Activated T-helper 17 cell treated with anti-CD3 and anti-CD28 coated beads, Interleukin-2, amount 50 U/mL, for 72 hours (primary cell): ENCODE measurements at places on chromosomes 3 and 15. TPM values are rescaled to one million over a fixed set of nuclear protein-coding genes. Genes with fewer than 3 reads are reported as not detected.

Gene BNC1
- not detected for total RNA-seq

Gene PRR23A
- total RNA-seq: not detected

- H3K4me3 ChIP-seq: no peak overlapping the region
- no peak overlapping the region for H3K27ac ChIP-seq
Measured at GRCh38 chr15:100635406-100636071, 33.1 kb downstream of the ASB7 start.

Gene GPR62
- total RNA-seq: not detected

Gene GRAMD1C
- 0.56 TPM for total RNA-seq

Gene WDR93
- 0.19 TPM for total RNA-seq

Gene HCN4
- total RNA-seq: not detected

GRCh38 chr15:58684036-58684710 lies 65.3 kb downstream of the ADAM10 start:
- no peaks in the 10 kb centered on the region for H3K27me3 ChIP-seq
- H3K36me3 ChIP-seq: peaks cover 14% of the 10 kb centered on the region
- ATAC-seq: no peak
- peaks cover 14% of the 10 kb centered on the region for H3K4me1 ChIP-seq
- no peak overlapping the region for H3K27ac ChIP-seq
- no peak overlapping the region for H3K4me3 ChIP-seq

GRCh38 chr3:56406826-56407515 lies 61.3 kb downstream of the ERC2 start:
- H3K4me3 ChIP-seq: no peak overlapping the region
- ATAC-seq: no peak
- no peaks in the 10 kb centered on the region for H3K36me3 ChIP-seq
- H3K4me1 ChIP-seq: no peaks in the 10 kb centered on the region
- H3K27me3 ChIP-seq: peaks cover 8% of the 10 kb centered on the region

GRCh38 chr3:157163217-157163953 lies 3.4 kb upstream of the CCNL1 start:
- H3K36me3 ChIP-seq: peaks cover 32% of the 10 kb centered on the region
- H3K27ac ChIP-seq: peak overlapping the region; percentile 58
- H3K4me1 ChIP-seq: peaks cover 9% of the 10 kb centered on the region
- no peak for ATAC-seq

- ATAC-seq: peak; percentile 87
- no peak overlapping the region for H3K4me3 ChIP-seq
- peak overlapping the region; percentile 56 for H3K27ac ChIP-seq
- H3K36me3 ChIP-seq: no peaks in the 10 kb centered on the region
Measured at GRCh38 chr3:182644790-182645433, 148.4 kb upstream of the ATP11B start.

Gene GREM1
- total RNA-seq: not detected

GRCh38 chr15:95247071-95247984 lies 1016.0 kb downstream of the MCTP2 start:
- no peak overlapping the region for H3K27ac ChIP-seq
- ATAC-seq: no peak
- H3K27me3 ChIP-seq: peaks cover 1% of the 10 kb centered on the region
- no peak overlapping the region for H3K4me3 ChIP-seq
- H3K36me3 ChIP-seq: no peaks in the 10 kb centered on the region

Gene GP5
- total RNA-seq: 1.4 TPM

- ATAC-seq: no peak
- no peaks in the 10 kb centered on the region for H3K4me1 ChIP-seq
- H3K27me3 ChIP-seq: peaks cover 19% of the 10 kb centered on the region
- no peak overlapping the region for H3K27ac ChIP-seq
- no peak overlapping the region for H3K4me3 ChIP-seq
- H3K36me3 ChIP-seq: no peaks in the 10 kb centered on the region
Measured at GRCh38 chr15:66237513-66238235, 15.9 kb downstream of the MEGF11 start.

Gene DAPK2
- 10.6 TPM for total RNA-seq

Gene RASGRP1
- 118 TPM for total RNA-seq

DNA sequence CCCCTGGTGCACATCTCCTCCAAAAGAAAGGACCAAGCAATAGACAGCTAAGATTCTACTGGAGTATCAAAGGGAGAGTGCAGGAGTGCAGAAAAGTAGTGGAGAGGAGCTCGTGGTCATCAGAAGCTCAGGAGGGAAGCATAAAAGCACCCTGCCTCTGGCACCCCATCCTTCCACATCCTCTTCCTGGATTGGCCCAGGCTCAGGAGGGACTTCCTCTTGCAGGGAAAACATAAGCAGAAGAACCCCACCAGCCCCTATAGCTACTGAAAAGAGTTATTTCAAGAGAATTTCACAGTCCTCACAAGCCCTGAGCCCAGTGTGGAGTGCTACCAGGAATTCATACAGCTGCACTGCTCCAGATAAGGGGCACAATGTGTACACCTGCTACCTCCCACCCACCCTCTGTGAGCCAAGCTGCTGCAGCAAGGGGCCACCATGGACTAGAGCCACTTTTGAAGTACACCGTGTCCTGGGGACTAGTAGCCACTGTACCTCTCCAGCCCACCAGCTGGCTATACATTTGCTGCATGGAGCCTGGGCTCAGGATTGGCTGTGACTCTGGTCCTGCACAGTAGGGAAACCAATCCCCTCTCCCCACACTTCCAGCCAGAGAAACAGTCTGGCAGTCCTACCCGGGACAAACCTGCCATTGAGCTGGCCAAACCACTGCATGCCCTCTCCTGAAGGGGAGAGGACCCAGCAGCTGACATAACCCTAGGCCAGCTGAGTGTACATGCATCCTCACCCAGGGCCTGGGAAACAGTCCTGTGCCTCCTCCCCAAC lies 43.0 kb downstream of the CD200R1 start:
- peak overlapping the region; percentile 78 for H3K27ac ChIP-seq
- H3K36me3 ChIP-seq: peaks cover 18% of the 10 kb centered on the region
- H3K4me1 ChIP-seq: peaks cover 33% of the 10 kb centered on the region

Gene OR5H2
- total RNA-seq: not detected

Gene TICRR
- total RNA-seq: 22.7 TPM

Gene PLA2G4F
- not detected for total RNA-seq

DNA sequence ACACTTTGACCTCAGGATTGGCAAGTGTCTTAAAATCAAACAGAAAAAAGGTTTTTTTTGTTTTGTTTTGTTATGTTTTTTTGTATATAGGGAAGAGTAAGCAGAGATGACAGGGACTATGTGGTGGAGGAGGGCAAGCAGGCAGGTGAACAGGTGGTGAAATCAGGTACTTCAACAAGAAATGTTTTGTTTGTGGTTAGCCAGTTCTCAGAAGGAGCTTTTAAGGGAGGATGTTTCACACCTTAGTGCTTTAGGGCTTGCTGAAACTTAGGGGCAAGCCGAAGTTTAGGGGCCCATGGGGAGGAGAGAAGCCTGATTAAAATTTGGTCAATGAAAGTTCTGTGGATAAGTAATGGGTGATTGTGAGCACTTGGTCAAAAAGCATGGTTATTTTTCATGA lies 370.7 kb upstream of the SLCO3A1 start:
- peak overlapping the region; percentile 19 for H3K4me3 ChIP-seq
- peaks cover 22% of the 10 kb centered on the region for H3K4me1 ChIP-seq
- H3K27me3 ChIP-seq: no peaks in the 10 kb centered on the region
- H3K27ac ChIP-seq: peak overlapping the region; percentile 3
- H3K36me3 ChIP-seq: no peaks in the 10 kb centered on the region

Gene SNTN
- total RNA-seq: not detected

DNA sequence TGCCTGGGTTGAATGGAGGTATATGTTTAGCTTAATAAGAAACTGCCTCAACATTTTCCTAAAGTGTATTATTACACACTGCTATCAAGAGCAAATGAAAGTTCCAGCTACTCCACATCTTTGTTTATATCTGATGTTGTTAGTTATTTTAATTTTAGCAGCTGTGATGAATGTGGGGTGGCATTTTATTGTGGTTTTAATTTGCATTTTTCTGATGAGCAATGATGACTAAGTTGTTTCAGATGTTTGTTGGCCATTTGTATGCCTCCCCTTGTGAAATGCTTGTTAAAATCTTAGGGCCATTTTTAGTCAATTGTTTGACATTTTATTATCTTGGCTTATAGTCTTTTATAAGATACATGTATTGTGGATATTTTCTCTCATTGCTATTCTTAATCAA lies 260.4 kb upstream of the SLCO3A1 start:
- H3K4me3 ChIP-seq: no peak overlapping the region
- no peaks in the 10 kb centered on the region for H3K36me3 ChIP-seq
- peak; percentile 51 for ATAC-seq
- H3K27ac ChIP-seq: no peak overlapping the region
- H3K4me1 ChIP-seq: no peaks in the 10 kb centered on the region

Gene HTR3E
- total RNA-seq: not detected

Gene MUC13
- not detected for total RNA-seq

Gene GPR160
- total RNA-seq: 11.3 TPM

GRCh38 chr3:70726961-70727360 lies 414.5 kb upstream of the MDFIC2 start:
- H3K27ac ChIP-seq: no peak overlapping the region
- H3K27me3 ChIP-seq: no peaks in the 10 kb centered on the region
- H3K4me3 ChIP-seq: no peak overlapping the region
- no peaks in the 10 kb centered on the region for H3K36me3 ChIP-seq

Gene ATP10A
- 15.8 TPM for total RNA-seq

Gene DLEC1
- 1.2 TPM for total RNA-seq

DNA sequence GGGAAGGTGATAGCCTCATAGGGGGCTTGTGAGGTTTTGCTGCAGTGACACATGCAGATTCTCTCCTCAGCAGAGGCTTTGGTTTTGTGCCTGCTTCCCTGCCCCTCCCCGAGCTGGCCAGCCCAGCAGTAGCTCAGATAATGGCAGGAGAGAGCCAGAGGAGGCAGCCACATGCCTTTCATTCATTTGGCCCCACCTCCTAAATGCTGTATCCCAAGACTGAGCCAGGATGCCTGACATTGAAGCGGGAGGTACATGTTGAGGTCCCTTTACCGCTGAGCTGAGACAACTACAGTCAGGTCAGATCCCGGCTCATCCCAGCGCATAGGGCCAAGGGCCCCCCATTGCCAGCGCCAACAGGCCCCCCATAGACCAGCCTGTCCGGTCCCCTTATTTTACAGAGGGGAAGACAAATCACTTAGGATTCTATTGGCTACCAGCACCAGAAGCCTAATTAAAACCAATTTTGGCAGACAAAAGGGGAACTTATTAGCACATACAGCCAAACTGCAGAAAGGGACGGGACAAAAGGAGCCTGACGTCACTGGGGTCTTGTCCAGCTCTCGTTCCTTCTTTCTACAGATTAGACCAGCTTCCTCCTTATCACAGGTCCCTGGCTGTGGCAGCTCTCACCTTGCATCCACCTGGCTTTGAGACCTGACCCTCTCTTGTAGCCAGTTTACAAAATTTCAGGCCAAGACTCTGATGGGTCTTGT lies 12.1 kb upstream of the POLG start:
- H3K4me1 ChIP-seq: peaks cover 11% of the 10 kb centered on the region
- peaks cover 3% of the 10 kb centered on the region for H3K27me3 ChIP-seq
- H3K27ac ChIP-seq: no peak overlapping the region

- no peaks in the 10 kb centered on the region for H3K36me3 ChIP-seq
- peaks cover 46% of the 10 kb centered on the region for H3K4me1 ChIP-seq
Measured at GRCh38 chr15:92958105-92958504, 58.0 kb downstream of the CHD2 start.

GRCh38 chr3:122496508-122496907 lies 18.2 kb downstream of the KPNA1 start:
- no peak overlapping the region for H3K27ac ChIP-seq
- no peak overlapping the region for H3K4me3 ChIP-seq
- peaks cover 31% of the 10 kb centered on the region for H3K4me1 ChIP-seq
- H3K27me3 ChIP-seq: no peaks in the 10 kb centered on the region

DNA sequence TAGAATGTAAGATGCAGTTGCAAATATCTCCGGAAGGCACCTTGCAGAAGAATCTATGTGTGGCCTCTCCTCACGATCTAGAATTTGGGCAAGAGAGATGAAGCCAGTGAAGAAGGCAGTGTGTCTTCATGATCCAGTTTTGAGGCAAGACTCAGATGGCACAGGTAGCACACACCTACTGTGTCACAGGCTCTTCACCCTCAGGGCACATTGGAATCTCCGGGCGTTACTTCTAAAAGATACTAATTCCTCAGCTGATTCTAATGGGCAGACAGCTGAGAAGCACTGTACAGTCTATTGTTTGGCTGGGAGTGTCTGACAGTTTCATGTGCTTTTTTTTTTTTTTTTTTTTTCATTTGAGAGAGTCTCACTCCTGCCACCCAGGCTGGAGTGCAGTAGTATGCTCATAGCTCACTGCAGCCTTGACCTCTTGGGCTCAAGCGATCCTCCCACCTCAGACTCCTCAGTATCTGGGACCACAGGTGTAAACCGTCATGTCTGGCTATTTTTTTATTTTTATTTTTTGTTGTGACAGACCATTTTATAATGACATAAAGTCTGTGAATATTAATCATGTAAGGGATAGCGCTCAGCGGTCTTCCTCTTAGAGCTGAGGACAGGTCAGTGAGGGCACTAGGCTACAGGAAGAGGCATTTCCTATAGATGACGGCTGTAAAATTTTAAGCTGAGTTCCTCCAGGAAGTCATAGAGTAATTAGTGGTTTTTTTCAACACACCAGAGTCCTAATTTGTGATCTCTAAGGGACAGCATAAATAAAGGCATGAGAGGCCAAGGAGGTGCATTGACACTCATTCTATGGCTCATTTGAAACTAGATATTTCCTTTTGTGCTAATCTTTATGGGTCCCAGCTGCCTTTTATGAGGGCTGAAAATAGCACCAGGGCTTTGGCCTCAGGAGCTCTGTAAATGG lies 4.0 kb downstream of the C3orf52 start:
- no peaks in the 10 kb centered on the region for H3K27me3 ChIP-seq
- no peak for ATAC-seq
- peaks cover 17% of the 10 kb centered on the region for H3K36me3 ChIP-seq
- H3K4me1 ChIP-seq: peaks cover 31% of the 10 kb centered on the region

- no peak overlapping the region for H3K27ac ChIP-seq
- H3K4me3 ChIP-seq: no peak overlapping the region
- H3K27me3 ChIP-seq: no peaks in the 10 kb centered on the region
- peaks cover 6% of the 10 kb centered on the region for H3K4me1 ChIP-seq
- H3K36me3 ChIP-seq: no peaks in the 10 kb centered on the region
Measured at GRCh38 chr3:128328546-128329458, 137.9 kb downstream of the DNAJB8 start.

DNA sequence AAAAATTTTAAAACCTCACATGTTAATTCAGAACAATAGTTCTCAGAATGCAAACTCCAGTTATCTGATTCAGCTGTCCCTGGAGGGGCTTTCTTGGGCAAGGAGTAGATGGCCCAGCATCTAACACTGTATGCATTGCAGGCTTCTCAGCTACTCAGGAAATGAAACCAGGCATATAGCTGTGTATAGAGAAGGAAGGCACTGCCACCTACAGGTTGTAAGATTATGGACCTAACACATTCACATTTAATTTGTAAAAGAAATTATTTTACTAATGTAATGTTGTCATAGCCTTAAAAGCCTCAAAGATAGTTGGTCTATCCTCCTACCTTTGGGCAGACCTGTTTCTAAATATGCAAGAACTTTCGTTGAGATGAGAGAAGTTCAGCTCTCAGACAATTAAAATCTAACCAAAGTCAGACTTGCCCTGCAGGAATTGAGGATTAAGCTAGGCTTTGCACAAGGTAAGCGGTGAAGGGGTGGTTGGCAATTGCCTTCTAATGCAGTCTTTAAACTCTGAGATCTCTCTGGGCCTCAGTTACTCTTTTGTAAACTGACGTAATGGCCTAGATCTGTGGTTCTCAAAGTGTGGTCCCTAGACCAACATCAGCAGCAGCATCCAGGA lies 132.8 kb upstream of the SLC24A5 start:
- no peak overlapping the region for H3K27ac ChIP-seq
- no peaks in the 10 kb centered on the region for H3K36me3 ChIP-seq
- ATAC-seq: peak; percentile 61
